ENCODE measurements at places on chromosomes 6 and 20.

DNA sequence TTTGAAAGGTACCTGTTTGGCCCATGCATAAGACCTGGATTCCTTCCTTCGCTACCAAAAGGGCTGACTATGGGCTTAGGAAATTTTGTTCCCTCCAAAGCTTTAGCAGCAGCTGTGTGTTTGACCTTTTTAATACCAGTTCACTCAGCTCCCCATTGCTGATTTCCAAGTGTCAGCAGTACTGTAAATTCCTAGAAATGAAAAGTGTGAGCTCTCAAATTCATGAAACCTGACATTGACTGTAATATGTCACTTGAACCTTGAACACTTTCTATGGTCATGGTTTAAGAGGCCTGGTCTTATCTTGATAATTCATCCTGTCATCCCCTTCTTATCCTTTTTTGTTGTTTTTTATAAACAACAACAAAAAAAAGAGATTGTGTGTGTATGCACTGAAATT, 31.7 kb downstream of the STAU1 start:
- DNase-seq = no peak

DNA sequence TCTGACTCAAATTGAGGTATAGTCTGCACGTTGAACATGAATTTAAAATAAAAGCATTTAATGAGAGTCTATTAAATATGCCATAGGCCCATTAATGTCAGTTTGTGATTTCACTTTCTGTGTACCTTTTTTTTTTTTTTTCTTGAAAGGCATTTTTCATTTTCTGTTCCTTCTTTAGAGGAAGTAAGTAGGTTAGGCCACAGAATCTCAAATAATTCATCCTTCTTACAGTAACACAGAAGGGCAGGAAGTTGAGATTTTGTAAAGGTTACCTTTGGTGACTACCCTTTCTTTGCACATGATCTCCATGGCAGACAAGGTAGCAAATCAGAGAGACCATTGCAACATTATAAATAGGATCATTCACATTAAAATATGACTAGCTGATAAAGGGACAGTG, 9.6 kb downstream of the L3MBTL3 start:
- no peak for DNase-seq

GRCh38 chr20:46705378-46705729, 4.1 kb upstream of the SLC2A10 start:
- no peak for DNase-seq

- DNase-seq = no peak
Observed at GRCh38 chr6:72699159-72699558, 77.3 kb downstream of the KCNQ5 start.

DNA sequence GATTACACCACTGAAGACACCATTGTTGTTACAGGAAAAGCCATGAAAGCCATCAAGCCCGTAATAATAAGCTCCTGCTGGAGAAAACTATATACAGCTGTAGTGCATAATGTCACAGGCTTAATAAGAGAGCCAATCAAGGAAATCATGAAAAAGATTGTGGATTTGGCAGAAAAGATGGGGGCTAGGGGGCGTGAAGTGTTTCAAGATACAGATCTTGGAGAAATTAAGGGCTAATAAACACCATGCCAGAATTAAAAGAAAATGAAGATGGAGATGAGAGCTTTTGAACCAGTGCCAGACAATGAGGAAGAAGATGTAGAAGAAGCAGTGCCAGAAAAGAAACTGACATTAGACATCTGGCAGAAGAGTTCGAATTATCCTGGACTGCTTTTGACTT, 43.2 kb upstream of the DTNBP1 start:
- no peak for DNase-seq

GRCh38 chr6:127550403-127550802, 26.6 kb upstream of the C6orf58 start:
- DNase-seq = no peak

DNA sequence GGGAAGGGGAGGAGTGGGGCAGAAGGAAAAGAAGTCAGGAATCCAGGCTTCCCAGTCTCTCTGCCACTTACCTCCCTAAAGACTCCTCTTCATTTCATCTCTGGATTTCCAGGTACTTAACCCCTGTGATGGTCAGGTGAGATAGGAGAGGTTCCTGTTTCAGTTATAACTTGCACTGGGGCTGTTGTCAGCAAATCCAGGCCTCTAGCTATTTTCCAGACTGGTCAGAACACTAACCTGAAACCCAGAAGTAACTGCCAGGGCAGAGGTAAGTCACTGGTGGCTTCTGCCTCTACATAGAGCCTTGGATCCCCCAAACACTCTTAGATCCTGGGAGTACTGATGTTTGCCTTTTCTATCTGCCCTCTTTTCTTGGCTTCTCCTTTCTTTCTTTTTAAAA, 233.5 kb upstream of the TAB2 start:
- no peak for DNase-seq

GRCh38 chr6:29564875-29565274, 5.3 kb upstream of the UBD start:
- DNase-seq = no peak

DNA sequence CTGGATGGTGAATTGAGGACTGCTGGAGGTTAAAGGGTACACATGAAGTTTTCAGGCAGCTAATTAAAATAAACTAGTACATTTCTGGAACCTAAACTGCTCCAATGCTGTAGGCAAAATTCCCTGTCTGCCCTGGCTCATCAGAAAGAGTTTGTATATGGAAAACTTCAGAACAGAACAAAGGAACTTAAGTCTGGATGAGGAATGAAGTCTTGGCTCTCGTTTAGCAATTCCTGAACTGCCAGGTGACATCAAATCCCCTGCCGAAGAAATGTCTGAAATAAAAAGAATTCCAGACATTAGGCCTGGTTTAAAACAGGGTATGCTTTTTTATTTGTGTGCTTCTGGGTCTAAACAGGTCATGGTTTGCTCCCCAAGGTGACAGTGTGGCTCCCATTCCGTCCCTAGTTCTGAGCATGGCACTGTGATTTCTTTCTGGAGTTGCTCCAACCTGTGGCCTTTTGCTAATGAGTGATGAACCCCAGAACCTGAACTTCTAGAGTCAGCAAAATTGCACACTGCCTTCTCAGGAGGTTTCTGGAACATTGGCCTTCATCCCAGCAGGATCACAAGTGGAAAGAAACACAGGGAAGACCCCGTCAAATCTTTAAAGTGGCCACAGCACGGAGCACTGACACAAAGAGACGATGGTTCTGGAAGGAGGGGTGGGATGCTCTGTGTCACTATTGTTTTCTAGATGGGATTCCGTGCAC, 129.4 kb upstream of the NAA20 start:
- no peak for DNase-seq

DNA sequence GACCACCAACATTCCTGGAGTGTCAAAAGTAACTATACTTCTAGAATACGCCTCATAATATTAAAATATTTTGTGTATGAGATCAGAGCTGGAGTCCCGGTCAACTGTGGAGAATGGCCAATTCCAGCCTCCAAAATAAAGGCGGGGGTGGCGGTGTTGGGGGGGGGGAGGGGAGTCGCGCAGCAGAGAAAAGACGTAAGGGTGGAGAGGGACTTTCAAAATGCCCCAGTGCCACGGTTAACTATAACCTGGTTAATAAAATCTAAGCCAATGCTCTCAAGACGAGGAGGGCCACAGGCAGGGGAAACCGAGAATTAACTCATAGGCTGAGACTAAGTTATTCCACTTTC, 1.3 kb downstream of the NUP153 start:
- peak; percentile 56 for DNase-seq

- no peak for DNase-seq
Observed at GRCh38 chr6:146870760-146871159, 272.0 kb downstream of the ADGB start.

DNA sequence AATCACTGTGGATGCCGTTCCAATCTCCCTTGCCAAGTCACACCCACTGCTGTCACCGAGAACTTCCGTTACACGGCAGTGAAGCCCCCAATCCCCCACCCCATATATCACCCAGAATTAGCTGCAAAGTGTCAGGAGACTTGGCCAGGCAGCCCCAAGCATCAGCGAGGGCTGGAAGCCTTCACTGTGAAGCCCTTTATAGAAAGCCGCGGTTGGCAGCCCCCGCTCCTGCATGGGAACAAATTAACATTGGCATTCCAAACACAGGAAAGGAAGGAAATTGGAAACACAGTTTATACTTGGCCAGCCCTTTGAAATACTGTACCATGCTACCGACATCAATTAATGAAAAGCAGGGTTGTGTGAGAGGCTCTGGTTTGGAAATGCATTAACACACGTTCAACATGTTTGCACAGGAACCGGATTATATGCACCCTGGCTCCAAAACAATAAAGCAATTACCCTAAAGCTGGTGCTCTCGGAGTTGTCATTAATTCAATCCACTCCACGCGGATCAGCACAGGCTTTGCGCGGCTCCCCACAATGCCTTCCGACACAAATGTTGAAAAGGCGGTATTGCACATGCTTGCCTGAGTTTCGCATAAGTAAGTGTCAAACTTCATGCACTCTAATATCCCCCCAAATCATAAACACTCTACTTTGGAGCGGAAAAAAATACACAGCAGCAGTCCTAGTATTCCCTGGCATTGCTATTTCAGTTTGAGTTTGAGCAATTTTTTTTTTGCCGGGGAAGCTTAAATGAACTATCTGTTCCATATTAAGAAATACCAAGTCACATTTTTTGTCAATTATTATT, 7.1 kb downstream of the BMP7 start:
- no peak for DNase-seq

- DNase-seq = peak; percentile 60
Observed at GRCh38 chr20:24781418-24781980, 167.6 kb upstream of the CST7 start.

- DNase-seq = no peak
Observed at GRCh38 chr6:49410564-49410963, 52.5 kb downstream of the MMUT start.

DNA sequence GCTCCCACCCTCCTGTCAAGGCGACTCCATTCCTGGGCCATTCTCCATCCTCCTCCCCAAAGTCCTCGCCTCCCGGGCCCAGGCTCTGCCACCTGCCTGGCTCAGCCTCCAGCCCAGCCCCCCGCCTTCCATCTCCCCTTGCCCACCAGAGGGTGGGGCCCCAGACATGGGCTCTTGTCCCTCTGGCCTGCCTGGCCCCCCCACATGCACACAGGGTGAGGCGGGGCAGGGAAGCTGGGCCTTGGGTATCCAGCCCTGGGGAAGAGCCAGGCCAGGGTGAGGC, 95.2 kb downstream of the YTHDF1 start:
- DNase-seq = no peak

All from iPS-NIHi11 (cell line).